Myocyte (in vitro differentiated cells): ENCODE measurements at places on chromosomes 1 and 21. TPM values are rescaled to one million over a fixed set of nuclear protein-coding genes. Genes with fewer than 3 reads are reported as not detected.
A peak's percentile ranks its signal among the peaks of the same experiment; 100 is the strongest.

Gene LCE2B
- total RNA-seq = not detected in 2 replicates

Gene KCNJ9
- not detected in 2 replicates for total RNA-seq

DNA sequence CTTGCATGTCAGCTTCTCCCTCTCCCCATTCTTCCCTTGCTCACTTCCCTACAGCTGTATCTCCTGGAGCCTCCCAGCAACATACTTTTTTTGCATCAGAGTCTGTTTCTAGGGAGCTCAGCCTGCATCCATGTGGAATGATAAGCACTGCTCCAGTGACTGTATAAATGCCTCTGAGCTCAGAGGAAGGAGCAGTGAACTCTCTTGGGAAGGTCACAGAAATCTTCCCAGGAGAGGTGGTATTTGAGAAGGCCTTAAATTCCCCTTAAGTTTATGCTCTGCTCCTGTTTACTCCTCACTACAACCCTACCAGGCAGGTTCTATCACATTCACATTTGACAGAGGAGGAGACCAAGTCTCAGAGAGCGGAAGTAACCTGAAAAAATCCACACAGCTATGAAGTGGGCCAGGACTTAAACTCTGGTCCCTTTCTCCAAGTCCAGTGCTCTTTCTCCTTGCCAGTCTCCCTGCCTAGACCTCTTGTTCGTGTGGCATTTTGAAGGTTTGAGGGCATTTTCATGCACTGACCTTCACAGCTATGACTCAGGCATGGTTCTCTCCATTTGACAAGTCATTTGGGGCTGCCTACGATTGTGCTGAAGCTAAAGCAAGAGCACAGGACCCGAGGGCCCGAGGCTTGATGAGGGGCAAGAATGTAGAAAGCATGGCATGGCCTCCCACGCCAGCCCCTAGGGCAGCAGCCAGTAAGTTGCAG is 5.6 kb upstream of the UBXN10 start:
- no peak for DNase-seq

Gene MPL
- total RNA-seq = 0.08 TPM in 1 of 2 replicates, not detected in the other

- DNase-seq = no peak
Measured at GRCh38 chr1:15197591-15198447, 44.3 kb downstream of the TMEM51 start.

- peak; percentile 81 for DNase-seq
Measured at GRCh38 chr1:200749090-200749489, 10.4 kb downstream of the CAMSAP2 start.

Gene PPIAL4G
- 0.03 TPM in 1 of 2 replicates, not detected in the other for total RNA-seq

Gene BTBD19
- total RNA-seq = 5.4 and 20.8 TPM in 2 replicates

- peak; percentile 87 for DNase-seq
Measured at GRCh38 chr1:109493805-109494539, at the start of gene CYB561D1. CYB561D1 (plus strand) TSS chr1:109494094; CDS start chr1:109494140, 46 bp downstream.

- no peak for DNase-seq
Measured at GRCh38 chr1:214708321-214708955, 105.4 kb downstream of the CENPF start.
